Fibroblast of mammary gland (primary cell): ENCODE measurements at places on chromosomes 1 and 21.
A peak's percentile ranks its signal among the peaks of the same experiment; 100 is the strongest.

GRCh38 chr21:44523567-44524413 is 16.2 kb downstream of the KRTAP10-1 start:
- no peak for DNase-seq

DNA sequence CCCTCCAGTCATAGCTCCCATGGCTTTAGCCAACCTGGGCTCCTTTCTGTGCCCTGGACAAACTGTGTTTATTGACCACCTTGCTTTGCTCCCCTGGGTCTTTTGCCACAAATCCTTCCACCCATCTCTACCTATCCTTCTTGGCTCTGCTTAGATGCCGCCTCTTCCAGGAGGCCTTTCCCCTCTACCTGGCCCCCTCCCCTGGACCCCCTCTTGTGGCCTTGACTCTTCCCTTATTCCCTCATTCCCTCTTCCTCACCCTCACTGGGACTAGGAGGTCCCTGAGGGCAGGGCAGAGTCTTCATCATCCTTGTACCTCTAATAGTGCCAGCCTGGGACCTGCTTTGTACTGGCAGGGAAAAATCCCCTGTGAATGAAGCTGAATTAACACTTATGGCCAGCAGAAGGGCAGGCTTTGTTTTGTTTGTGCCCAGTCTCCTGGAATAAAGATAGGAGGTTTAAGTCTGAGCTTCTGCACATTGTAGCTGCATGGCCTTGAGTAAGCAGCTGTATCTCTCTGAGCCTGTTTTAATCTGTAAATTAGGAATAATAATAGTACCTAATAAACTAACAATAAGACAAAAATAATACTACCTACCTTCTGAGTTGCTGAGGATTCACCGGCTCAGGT is 13.7 kb downstream of the PTPRU start:
- no peak for DNase-seq

- no peak for DNase-seq
Measured at GRCh38 chr1:19515201-19515600, 29.9 kb upstream of the CAPZB start.

DNA sequence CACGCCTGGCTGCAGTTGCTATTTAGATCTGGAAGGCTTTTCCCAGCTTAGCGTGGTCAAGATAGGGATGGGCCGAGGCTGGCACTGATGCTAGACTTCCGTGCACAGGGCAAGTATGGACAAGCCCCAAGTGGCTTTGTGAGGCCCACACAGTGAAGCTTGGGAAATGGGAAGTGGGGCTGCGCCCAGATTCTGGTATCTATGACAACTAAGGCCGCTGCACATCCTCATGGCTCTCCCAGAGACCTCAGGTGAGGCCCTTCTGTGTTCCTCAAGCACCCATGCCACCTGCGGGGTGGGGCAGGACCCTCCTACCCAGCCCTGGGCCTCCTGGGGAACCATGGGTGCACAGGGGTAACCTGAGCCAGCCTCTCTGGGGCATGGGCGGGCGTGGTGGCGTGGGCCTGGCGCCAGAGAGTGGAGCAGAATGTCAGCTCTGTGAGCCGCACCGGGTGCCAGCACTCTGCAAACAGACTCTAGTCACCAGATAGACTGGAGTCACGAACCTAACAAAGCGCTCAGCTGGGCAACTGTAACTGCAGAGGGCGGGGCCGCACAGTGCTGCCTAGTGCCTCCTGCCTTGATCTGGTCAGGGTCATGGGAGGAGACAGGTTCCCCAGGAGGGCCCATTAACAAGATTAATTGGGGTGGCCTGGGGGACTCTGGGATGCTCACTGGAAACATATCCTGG is 46.4 kb downstream of the ELF3 start:
- no peak for DNase-seq

DNA sequence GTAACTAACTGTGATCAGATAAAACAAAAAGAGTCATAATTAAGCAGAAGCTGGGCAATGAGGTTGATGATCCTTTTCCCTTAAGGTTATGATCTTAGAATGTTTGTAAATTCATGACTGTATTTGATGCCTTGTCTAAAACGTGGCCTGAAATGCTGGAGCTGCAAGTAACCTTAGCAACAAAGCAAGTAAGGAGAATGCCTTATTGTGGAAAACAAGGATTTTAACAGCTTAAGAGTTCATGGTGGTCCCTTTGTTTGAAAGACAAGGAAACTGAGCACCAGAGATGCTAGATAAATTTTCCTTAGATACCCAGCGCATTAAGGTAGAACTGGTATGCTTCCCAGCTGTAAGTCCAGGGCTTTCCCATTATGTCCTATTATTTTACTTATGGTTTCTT is 25.7 kb upstream of the XPR1 start:
- no peak for DNase-seq

DNA sequence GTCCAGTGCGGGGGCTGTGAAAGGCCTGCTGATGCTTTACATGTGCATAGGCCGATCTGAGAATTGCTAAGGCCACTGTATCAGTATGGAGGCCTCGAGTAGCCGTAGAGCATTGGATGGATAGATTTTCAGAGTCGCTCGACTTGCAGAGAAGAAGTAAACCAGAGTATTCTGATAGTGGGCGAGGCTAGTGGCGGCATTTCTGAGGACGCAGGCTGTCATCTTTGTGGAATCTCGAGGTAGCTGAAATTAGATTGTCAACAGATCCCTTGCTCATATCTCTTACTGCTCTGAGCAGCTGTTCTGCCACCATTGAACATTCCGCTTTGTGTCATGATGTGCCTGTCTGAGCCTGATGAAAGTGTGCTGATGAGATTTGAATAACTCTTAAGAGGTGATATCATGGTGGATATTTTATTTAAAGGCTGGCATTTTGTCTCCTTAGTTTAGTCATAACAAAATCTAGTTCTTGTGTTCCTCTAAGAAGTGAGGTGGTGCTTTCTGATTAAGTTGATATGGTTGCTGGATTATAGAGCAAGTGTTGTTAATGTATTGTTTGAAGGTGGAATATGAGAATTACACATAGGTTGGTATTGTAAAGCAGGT is 1.5 kb downstream of the KIF1B start:
- no peak for DNase-seq

- peak; percentile 33 for DNase-seq
Measured at GRCh38 chr1:225748529-225748928, 29.1 kb upstream of the SRP9 start.

- peak; percentile 18 for DNase-seq
Measured at GRCh38 chr1:116314305-116314919, 58.6 kb upstream of the ATP1A1 start.

GRCh38 chr1:48947761-48948537 is 171.3 kb upstream of the BEND5 start:
- DNase-seq, result no peak

GRCh38 chr1:201732351-201732750 is 96.6 kb upstream of the IPO9 start:
- DNase-seq, result peak; percentile 72

- no peak for DNase-seq
Measured at GRCh38 chr1:32743380-32744070, 41.0 kb upstream of the SYNC start.

DNA sequence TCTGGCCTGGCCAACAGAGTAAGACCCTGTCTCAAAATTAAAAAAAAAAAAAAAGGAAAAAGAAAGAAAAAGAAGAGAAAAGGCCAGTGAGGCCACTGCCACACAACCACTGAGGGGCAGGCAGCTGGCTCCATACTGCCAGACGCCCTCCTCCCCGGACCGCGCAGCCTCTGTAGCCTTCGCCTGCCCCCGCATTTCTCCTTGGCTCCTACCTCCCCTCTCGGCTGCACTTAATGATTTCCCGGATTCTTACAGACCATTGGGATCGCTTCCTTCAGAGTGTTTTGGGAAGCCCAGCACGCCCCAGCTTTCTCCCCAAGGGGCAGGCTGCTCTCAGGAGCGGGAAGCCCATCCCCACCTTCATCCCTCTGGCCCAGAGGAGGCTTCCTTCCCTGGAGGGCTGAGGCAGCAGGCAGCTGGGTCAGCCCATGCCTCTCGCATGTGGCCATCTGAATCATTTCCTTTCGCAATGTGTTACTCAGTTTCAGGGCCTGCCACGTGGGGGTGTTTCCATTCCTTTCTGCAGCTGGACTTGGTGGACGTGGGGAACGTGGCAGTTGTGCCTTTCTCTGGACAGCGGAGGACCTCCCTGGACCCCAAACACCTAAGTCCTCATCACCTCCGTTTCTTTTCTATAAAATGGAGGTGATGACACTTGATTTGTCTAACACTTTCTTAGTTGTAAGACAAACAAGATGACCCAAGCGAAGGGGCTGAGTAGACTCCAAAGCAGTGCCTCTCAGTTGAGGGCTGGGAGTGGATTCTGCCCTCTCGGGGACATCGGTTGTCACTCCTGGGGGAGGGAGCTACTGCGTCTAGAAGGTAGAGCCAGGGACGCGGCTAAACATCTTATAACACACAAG is 2.3 kb downstream of the SLC2A5 start:
- DNase-seq, result peak; percentile 96

DNA sequence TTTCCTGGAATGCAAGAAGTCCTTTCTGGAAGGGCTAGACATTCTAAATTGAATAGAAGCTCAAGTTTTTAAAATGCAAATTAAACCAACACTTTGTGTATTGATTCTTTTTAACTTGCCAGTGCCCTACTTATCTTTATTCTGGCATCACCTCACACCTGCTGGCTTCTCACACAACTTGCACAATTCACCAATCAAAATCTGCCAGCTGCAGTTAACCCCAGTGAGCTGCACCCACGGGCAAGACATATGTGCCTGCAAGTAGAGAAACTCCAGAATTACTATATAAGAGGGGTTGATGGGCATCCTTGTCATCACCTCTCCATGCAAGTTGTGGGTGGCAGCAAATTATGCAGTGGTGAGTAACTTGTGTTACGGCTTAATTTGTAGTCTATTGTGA is 11.7 kb upstream of the PLPPR4 start:
- no peak for DNase-seq

GRCh38 chr1:1809489-1809888 is 31.2 kb upstream of the NADK start:
- DNase-seq, result no peak

DNA sequence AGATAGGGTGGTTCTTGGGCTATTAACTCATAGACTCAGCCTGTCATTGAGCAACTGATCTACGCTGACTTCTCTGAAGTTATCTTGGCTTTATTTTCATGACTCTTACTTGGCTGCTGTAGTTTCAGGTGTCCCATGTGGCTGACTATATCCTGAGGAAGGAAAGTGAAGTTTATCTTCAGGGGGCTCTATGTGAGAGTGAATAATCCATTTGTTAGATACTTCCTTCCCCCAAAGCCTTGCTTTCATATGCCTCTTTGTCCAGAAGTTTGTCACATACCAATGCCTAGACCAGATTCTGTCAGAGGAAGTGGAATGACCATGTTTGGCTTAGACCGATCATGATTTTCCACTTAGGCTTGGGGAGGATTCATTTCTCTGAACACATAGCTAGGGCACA is 27.9 kb upstream of the C1orf87 start:
- no peak for DNase-seq

- DNase-seq, result peak; percentile 49
Measured at GRCh38 chr1:46246548-46247435, 771 bp upstream of the RAD54L start.

DNA sequence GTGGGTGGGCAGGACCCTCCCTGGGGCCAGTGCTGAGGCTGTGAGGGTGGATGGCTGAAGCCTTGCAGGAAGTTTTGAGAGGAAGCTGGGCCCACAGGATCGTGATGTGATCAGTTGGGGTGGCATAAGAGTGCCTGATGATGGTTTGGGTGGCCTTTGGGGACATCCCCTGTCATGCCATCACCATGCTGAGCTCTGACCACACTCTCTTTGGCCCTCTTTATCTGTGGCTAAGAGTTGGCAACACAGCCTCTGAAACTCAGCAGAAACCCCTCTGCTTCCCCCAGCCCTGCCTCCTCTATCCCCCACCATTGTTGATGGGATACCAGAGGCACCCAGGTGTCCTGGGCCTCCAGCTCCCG is 19.8 kb downstream of the MIIP start:
- no peak for DNase-seq

- no peak for DNase-seq
Measured at GRCh38 chr1:167651161-167651693, 21.2 kb downstream of the RCSD1 start.

GRCh38 chr1:91501523-91501851 is 836 bp downstream of the CDC7 start:
- no peak for DNase-seq

- DNase-seq, result no peak
Measured at GRCh38 chr1:184270556-184270955, 116.3 kb upstream of the C1orf21 start.

DNA sequence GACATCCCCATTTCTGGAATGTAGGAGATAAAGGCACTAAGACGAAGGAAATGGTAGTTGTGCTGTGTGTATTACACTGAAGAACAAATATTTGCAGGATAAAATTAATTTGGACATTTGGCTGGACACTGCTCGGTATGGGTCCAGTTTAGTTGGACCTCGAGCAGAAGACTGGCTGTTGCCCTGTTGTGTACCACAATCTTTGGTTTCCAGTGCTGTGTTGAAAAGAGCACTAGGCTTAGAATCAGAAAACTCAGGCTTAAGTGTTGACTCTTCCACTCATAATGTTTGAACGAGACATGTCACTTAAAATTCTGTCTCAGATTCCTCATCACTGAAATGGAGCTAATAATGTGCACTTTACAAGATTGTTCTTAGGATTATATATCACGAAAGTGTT is 1.2 kb upstream of the ARPC5 start:
- DNase-seq, result no peak

DNA sequence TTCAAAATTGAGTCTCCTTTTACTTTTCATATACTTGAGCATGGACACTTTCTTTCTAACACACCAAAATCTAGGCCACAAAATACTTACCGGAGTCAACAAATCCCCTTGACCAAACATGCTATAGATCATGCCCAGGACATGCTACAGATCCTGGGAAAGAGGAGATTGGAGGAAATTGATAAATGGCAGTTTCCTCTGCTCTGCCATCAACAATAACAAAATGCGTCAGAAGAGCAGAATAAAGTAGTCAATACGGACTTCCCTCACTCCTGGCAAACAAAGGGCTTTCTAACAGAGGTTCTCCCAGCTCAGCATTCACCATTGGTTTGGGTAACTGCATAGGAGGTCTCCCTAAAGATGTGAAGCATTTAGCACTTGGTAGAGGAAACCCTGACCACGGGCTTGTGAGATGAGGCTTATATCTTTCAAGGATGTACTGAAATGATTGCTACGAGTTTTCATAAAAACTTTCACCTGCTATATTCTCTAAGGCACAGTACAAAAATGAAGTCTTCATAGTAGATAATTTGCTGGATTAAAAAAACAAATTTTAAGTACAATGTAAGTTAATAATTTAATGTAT is 283.8 kb upstream of the RUNX1 start:
- no peak for DNase-seq

- DNase-seq, result no peak
Measured at GRCh38 chr1:24896596-24897262, 33.3 kb downstream of the RUNX3 start.

DNA sequence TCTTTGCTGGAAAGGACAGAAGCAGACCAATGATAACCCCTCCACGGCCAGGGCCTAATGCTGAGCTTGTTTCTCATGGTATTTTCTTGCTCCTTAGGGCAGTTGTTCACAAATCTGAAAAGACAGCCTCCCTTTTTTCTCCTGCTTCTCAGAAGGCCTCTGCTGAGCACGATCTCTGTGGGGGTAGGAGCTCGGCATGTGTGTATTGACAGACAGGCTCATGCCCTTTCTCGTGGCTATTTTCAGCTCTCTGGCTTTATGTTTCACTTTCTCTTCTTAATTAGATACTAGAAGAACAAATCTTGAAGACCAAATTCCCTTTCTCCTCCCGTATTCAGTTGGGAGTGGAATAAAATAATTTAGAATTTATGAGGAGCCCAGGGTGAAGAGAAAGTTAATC is 768 bp upstream of the RIIAD1 start:
- no peak for DNase-seq

- no peak for DNase-seq
Measured at GRCh38 chr1:200096774-200097173, 69.3 kb downstream of the NR5A2 start.

- DNase-seq, result no peak
Measured at GRCh38 chr1:16127676-16128337, 28.1 kb downstream of the EPHA2 start.

GRCh38 chr1:78304761-78305160 is 186.0 kb upstream of the PTGFR start:
- no peak for DNase-seq
